ENCODE measurements at places on chromosomes 2 and 18. TPM values are rescaled to one million over a fixed set of nuclear protein-coding genes. Genes with fewer than 3 reads are reported as not detected.

RAPGEF4 gene
- 8.8 TPM for total RNA-seq

GPR35 gene
- total RNA-seq: 0.33 TPM

GALNT13 gene
- total RNA-seq: not detected

B3GNT7 gene
- total RNA-seq: 1.2 TPM

TOGARAM2 gene
- total RNA-seq: not detected

SIGLEC15 gene
- total RNA-seq: not detected

DSC2 gene
- total RNA-seq: not detected

CFAP65 gene
- total RNA-seq: not detected

PSMA8 gene
- total RNA-seq: not detected

LYG1 gene
- total RNA-seq: 0.35 TPM

DUSP2 gene
- total RNA-seq: 0.33 TPM

LBX2 gene
- 3.8 TPM for total RNA-seq

Measured in endothelial cell of umbilical vein (primary cell).